Cardiac septum (tissue), 1 donor: ENCODE measurements at places on chromosomes 3 and 15. TPM values are rescaled to one million over a fixed set of nuclear protein-coding genes. Genes with fewer than 3 reads are reported as not detected.
A peak's percentile ranks its signal among the peaks of the same experiment; 100 is the strongest.

DNA sequence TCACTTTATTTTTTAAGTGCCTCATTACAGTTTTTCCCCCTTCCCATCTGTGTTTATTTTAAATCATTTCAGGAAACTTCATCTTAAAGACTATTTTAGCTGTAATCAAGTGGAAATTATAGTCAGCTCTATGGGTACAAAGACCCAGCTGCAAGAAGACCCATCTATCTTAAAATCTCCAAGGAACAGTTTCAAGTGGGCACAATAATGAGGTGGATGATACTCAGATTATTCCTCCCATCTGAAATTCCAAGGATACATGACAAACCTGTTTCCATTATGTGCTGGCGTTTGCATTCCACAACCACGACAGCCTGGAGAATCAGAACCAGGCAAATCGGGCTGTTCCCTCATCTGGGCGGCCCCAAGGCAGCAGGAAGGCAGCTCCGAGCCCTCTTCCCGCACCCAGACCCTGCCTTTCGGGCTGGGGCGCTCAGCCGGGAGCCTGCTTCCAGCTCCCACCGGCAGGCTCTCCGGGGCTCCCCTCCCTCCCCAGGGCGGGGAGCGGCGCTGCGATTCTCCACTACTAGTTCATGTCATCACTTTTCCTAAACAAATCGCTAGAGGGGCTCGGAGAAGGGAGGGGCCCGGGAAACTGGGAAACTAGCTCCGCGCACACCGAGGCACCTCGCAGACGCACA is at the start of gene MGLL:
MGLL (minus strand) TSS at position 475 of the 641 bp plus-strand sequence; CDS start at position 278, 197 bp downstream.
- DNase-seq: no peak

- no peak for DNase-seq
These were observed 2.2 kb downstream of the NR2F2 start for GRCh38 chr15:96332637-96333121.

DNA sequence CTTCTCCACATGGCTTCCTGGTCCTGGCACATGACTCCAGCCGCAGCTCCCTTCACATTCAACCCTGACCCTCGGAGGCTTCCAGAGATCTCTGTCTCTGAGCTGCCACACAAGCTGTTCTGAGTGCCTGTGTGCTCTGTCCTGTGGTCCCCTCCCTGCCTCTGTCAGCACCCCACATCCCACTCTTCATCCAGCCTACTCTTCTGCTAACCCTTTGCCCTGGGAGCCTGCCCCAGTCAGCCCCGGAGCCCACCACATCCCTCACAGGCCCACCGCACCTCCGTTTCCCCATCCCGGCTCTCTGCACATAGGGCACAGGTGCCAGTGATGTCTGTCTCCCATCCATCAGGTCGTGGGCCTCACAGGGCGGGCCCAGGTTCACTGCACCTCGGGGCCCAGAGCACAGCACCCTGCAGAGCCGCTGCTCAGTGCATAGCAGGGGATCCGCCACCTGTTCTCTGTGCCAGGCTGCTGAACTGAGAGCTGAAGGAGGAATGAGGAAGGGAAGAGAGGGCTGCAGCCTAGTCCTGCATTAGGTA is 133.6 kb downstream of the UACA start:
- DNase-seq: no peak

The HACD2 gene
- total RNA-seq: 12.3 TPM

DNA sequence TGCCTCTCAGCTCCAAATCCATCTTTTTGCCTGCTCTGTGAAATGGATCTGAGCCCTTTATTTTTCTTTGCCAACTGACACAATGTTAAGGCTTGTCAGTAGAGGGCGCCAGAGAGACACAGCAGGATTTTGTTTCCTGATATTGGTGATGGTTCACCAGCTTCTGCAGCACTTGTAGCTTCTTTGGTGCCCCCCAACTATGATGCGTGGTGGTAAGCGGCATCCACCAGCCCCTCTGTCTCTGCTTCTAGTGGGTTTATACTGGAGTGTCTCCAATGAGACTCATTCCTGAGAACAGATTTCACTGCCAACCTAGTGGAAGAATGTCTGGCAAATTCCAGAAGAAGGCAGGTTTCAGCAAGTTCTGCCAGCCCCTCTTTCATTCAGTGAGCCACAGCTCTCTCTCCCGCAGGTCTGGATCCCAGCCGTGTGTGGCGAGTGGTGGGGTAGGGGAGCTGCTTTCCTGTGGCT is 471.9 kb upstream of the FRG2C start:
- DNase-seq: no peak

GRCh38 chr15:81372575-81372974 is 1.4 kb downstream of the TMC3 start:
- no peak for DNase-seq

DNA sequence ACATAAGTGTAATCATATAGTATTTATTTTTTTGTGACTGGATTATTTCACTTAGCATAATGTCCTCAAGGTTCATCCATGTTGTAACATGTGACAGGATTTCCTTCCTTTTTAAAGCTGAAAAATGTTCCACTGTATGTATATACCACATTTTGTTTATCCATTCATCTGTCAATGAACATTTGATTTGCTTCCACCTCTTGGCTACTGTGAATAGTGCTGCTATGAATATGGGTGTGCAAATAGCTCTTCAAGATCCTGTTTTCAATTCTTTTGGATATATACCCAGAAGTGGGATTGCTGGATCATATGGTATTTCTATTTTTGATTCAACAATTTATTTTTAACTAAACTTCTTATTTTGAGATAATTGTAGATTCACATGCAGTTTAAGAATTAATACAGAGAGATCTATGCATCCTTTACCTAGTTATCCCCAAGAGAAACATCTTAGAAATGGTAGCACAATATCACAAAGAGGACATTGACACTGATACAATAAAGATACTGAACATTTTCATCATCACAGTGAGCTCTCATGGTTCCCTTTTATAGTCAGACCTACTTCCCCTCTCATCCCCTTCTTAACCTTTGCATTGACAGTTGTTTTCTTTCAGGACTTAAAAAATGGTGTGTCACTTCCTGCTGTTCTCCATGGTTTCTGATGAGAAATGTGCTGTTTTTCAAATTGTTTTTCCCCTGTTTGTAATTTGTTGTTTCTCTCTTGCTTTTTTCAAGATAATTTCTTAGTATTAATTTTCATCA is 90.1 kb downstream of the SATB1 start:
- no peak for DNase-seq

- DNase-seq: no peak
These were observed 44.4 kb upstream of the SPTSSB start for GRCh38 chr3:161415506-161416231.

The HDDC3 gene
- 11.8 TPM for total RNA-seq

GRCh38 chr3:122572940-122573412 is 4.5 kb upstream of the PARP15 start:
- no peak for DNase-seq

GRCh38 chr15:91936927-91937326 is 83.4 kb downstream of the SLCO3A1 start:
- no peak for DNase-seq

- no peak for DNase-seq
These were observed 44.4 kb downstream of the PCOLCE2 start for GRCh38 chr3:142844339-142844977.

DNA sequence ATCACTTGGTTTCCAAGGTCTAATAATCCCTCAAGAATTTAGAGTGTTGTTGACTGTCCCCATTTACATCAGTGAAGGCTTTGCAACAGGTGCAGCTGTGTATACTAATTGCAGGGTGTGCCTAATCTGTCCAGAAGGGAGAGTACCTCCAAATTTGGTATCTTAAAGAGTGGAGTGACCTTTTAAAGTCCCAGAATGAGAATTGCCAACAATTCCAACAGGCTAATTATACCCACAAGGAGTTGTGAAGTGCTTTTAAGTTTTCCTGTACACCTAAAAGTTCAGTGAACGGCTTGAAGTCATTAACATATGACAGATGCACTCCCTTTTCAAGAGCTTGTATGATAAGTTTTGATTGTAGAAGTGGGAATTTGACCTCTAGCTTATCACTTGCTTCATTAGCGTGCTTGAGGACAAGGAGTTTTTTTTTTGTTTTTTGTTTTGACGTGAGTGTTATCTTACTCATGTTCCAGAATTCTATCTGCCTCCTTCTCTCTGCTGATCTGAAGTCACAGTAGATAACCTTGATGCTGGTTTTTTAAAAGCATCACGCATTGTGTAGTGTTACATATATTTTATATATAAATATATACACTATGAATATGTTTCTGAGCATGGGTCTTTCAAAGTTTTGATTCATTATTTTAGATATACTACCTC is 26.3 kb downstream of the CDIN1 start:
- DNase-seq: no peak

DNA sequence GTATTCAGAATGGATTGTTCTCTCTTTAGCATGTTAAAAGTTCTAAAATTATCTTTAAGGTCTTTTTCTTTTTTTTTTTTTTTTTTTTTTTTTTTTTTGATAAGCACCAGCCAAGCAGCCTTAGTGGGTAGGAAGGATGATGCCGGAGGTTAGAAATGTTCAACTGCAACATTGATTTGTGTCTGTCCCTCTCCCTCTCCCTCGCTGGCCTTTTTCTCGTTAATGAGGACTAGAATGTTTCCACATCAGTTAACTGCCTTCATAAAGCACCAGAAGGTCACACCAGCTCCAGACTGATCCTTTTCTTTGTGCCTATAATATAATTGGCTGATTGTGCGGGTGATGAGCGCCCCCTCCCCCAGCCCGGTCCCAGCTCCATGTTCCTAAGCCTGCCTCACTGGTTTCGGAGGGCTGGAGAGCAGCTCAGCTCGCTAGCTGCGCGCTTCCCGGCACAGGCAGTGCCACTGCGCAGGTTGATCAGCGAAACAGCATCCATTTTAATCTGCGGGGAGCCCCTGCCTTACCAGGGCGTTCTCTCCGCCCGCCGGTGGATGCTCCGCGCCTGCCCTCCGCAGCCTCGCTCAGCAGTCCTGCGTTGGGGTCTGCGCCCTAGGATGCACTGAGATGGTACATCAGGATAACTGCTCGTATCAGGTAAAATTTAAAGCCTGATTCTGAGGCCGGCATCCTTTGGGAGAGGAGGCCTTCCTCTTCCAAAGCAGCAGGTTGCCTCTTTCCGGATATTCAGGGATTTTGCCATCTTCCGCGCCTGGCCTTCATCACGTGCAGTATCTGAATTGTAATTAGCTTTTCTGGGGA is 148.9 kb upstream of the IL12A start:
- peak; percentile 81 for DNase-seq

DNA sequence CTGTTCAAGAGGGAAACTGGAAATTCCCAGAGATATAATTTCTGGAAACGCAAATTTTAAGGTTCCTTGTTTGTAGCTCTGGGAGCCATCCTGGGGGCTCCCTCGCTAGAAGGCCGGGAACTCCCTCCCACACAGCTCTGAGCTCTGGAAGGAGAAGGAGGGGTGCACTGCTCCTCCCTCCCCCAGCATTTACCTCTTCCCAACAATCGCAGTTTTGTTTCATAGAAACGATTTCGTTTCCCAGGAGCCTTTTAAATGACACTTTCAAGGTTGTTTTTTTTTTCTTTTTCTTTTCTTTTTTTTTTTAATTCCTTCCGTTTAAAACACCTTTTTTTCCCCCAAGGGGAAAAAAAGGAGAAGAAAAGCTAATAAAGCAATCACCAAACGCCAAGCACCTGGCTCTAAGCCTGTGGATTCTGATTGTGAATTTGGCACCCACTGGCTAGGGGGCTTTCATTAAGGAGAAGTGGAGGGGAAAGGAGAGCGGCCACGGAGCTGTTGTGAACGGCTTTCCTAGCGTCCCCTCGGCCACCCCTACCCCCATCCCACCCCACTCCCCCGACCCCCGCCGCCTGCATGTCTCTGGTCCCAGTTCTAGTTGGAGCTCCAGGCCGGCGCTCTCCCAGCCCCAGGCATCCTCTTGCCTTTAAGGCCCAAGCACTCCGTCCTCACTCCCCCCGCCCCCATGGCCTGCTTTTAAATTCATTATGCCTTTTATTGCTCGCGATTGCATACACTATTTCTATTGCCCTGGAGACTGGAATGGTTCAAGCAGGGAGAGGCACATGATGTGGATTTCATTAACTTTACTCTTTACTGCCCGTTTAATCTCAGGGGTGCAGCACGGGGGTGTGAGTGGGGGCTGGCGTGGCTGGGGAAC is 13.6 kb upstream of the CCDC33 start:
- DNase-seq: no peak

DNA sequence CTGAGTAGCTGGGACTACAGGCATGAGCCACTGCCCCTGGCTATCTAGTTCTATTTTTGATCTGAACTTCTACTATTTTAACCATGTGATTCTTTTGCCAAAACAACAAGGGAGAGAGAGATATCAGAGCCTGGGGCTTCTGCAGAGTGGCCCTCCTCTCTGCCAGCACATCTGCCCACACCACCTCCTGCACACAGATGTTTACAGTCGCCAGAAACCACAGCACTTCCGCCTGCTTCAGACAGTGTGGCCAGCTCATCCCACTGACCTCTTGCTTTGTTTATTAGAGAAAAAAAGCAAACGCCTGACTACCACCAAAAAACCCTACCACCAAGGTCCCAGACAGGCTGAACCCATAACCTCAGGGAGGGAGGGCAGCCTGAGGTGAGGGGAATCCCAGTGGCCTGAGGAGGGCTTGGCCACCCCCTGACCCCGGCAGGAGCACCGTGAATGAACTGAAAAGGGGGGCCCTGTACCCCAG is 85.9 kb upstream of the ABHD2 start:
- no peak for DNase-seq

DNA sequence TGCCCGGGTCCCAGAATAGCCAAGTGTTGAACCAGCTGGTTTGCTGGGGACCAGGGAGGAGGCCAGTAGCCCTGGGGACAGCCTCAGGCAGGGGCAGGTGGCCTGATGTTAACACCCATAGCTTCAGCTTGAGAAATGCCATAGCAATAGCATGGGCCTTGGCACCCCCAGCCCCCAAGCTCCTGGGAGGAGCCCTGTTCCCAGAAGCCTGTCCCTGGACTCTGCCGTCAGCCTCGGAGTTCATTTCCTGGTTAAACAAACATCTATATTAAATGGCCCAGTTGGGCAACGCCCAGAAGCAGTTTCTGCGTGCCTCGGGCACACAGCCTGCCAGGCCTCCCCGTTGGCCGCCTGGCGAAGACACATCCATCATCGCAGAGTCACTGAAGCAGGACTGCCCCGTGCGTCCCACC is 58.2 kb downstream of the FGD5 start:
- DNase-seq: peak; percentile 79

DNA sequence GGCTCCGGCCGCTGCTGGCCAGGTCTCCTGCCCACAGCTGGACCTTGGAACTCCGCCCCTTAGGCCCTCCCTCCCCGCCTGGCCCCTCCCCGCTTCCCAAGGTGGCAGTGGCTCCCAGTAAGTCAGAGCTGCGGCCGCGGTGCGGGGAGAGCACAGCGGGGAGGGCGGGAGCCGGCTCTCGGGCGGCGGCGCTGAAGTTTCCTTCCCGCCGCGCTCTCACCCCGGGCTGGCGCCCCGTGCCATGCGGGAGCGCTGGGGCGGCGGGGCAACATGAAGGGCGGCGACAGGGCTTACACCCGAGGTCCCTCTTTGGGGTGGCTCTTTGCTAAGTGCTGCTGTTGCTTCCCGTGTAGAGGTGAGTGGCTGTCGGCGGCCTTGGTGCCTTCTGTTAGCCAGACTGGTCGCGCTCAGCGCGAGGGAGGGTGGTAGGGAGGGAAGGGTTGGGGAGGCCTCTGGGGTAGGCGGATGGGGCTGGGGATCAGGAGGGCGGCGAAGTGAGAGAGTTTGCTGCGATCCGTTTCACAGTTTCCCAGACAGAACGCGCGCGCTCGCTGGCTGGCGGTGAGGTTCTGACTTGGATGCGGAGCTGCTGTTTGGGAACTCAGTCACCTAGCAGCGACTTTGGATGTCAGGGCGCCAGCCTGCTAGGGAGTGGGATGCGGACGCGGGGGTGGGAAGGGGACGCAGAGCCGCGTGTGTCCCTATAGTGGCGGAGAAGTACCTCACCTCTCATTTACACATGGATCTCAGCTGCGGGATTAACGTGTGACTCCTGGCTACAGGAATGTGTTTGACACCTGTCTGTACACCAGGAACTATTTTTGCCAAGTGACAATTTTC is 145.5 kb upstream of the UMPS start:
- peak; percentile 90 for DNase-seq
